Fibroblast of the aortic adventitia (primary cell): ENCODE measurements at places on chromosomes 5 and 9. TPM values are rescaled to one million over a fixed set of nuclear protein-coding genes. Genes with fewer than 3 reads are reported as not detected.

The ECM2 gene
- total RNA-seq, result 23.3 and 74.6 TPM in 2 replicates

The ZNF462 gene
- 9.1 and 30.0 TPM in 2 replicates for total RNA-seq

The TMEM245 gene
- 51.2 and 88.9 TPM in 2 replicates for total RNA-seq

The HMGCR gene
- 49.3 and 68.7 TPM in 2 replicates for total RNA-seq

The DMRT3 gene
- not detected in 2 replicates for total RNA-seq

The MRPS2 gene
- total RNA-seq, result 5.5 and 21.4 TPM in 2 replicates

The CENPP gene
- total RNA-seq, result 19.3 and 19.7 TPM in 2 replicates

The ZNF483 gene
- 2.6 and 8.8 TPM in 2 replicates for total RNA-seq

The TMEM174 gene
- not detected in 2 replicates for total RNA-seq

The AJM1 gene
- 1.1 and 1.3 TPM in 2 replicates for total RNA-seq

The OR2Y1 gene
- not detected in 2 replicates for total RNA-seq

The BAAT gene
- total RNA-seq, result not detected in 2 replicates

The TSSK1B gene
- 1.4 TPM in 1 of 2 replicates, not detected in the other for total RNA-seq

The LTC4S gene
- total RNA-seq, result 1.5 and 3.3 TPM in 2 replicates

The TEX48 gene
- total RNA-seq, result not detected in 2 replicates

The SLCO4C1 gene
- 0.09 TPM in 1 of 2 replicates, not detected in the other for total RNA-seq

The SLCO6A1 gene
- total RNA-seq, result not detected in 2 replicates

The ANKRD31 gene
- 0.16 and 0.18 TPM in 2 replicates for total RNA-seq

The GMCL2 gene
- not detected in 2 replicates for total RNA-seq

The C1QTNF2 gene
- 0.57 and 2.0 TPM in 2 replicates for total RNA-seq

The MUSK gene
- total RNA-seq, result 1.4 TPM in 1 of 2 replicates, not detected in the other

The PCDHA1 gene
- total RNA-seq, result 0.09 TPM in 1 of 2 replicates, not detected in the other

The PCDHGB4 gene
- 9.0 and 17.4 TPM in 2 replicates for total RNA-seq

The ARL15 gene
- 5.4 and 22.0 TPM in 2 replicates for total RNA-seq

The RORB gene
- total RNA-seq, result 1.8 and 22.0 TPM in 2 replicates

The DOK3 gene
- 0.99 and 1.3 TPM in 2 replicates for total RNA-seq

The ANAPC2 gene
- 25.7 and 28.0 TPM in 2 replicates for total RNA-seq

The PSAT1 gene
- 32.0 and 308 TPM in 2 replicates for total RNA-seq

The TENT4A gene
- total RNA-seq, result 13.2 and 21.4 TPM in 2 replicates

The TNFSF8 gene
- total RNA-seq, result not detected in 2 replicates

The LCN12 gene
- total RNA-seq, result not detected in 2 replicates
